ENCODE measurements at places on chromosomes 4 and X.

DNA sequence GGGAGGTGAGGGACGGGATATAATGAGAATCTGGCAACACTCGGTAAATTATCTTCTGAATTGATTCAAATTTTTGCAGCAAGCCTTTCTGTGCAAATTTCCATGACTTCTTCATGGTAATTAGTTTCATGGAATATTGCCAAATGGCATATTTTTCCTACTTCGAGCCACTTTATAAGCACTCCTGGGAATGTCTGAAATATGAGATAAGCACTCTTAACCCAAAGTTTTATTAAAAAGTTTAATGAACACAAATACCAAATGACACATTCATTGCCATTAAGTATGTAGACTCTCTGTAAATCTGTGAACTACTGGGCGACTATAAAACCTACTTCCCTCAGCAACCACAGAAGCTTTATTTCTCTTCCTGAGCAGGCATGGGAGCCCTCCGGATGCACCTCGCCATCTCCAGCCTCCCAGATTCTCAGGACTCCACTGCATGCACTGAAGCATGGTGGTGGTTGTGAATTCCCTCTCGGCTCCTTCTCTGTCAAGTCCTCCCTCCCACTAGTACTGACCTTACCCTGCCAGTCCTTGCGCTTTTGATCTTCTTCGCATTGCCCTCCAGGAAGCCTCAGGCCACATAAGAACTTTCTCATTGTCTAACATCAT is 154.4 kb upstream of the RPL34 start:
- no peak for DNase-seq

- no peak for DNase-seq
Observed at GRCh38 chr4:181083757-181084361, 1159.3 kb upstream of the TENM3 start.

DNA sequence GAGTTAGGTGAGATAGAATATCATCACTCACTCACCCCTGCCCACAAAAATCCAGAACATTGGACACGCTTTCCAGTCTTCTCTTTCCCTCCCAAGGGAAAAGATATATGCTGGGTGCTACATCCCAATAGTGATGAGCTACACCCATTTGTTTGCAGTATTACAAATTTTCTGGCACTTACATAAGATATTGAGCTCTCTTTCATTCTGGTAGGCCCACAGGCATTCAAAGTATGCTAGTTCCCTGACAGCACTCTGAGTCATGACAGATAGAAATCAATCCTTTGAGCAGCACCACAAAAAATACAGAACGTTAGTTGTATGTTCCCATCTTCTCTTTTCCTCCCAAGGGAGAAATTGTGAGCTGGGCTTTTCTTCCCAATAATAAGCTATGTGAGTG is 477.6 kb upstream of the GRID2 start:
- DNase-seq, result no peak

DNA sequence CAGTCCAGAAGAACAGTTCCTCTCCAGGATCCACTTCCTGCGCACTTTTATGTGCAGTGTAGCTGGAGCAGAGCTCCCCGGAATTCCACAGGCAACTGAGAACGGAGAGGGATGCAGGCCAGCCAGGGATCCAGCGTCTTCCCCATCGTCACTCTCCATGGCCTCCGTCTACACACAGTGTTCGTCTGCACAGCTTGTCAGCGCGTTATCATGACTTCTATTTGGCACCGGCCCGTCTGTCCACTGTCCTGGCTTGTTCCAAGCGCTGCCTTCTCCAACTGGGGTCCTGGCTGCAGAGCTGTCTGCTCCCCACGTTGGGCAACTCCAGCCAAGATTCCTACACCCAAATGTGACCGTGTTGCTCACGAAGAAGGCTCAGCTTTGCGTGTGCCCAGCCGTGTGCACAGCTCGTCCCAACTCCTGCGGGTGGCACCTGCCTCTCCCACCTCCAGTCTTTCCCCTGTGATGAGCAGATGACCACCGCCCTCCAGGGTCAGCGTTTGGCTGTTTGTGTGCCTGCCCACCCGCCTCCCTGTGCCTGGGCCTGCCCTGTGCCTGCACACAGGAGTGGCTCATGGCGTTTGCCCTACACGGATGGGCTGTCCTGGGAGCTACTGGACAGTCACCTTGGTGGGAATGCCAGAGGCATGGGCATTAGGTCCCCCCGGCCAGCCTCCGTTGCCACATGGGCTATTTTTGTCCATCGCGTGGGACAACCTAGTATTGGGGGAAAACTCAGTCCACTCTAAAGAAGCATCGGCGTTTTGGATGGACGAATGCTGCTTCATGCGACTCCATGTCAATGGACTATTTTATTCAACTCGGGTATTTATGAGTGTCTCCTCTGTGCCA is 2.2 kb upstream of the CTBP1 start:
- DNase-seq, result no peak

GRCh38 chr4:109649872-109650271 is 53.4 kb downstream of the CASP6 start:
- DNase-seq, result no peak

DNA sequence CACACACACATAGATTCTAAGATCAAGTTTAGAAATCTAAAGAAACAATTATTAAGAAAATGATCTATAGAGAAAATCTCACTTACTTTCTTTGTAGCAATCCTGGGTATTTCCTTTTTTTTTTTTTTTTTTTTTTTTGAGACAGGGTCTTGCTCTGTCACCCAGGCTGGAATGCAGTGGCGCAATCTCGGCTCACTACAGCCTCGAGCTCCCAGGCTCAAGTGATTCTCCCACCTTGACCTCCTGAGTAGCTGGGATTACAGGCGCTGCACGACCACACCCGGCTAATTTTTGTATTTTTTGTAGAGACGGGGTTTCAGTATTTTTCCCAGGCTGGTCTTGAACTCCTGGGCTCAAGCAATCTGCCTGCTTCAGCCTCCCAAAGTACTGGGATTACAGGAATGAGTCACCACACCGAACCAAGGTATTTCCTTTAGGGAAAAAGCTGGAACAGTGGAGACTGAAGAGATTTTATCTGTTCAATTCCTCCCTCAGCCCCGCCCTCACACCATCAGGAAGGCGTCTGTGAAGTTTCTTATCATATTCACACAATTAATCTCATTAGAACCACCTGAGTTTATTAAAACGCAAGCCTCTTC is at the start of gene TRIML2:
Gene TRIML2, minus strand, starts transcription at position 447 of the 599 bp plus-strand sequence. CDS start 4,235 bp downstream, outside the sequence.
- DNase-seq, result no peak

- no peak for DNase-seq
Observed at GRCh38 chr4:154029171-154029570, 240.3 kb upstream of the SFRP2 start.

DNA sequence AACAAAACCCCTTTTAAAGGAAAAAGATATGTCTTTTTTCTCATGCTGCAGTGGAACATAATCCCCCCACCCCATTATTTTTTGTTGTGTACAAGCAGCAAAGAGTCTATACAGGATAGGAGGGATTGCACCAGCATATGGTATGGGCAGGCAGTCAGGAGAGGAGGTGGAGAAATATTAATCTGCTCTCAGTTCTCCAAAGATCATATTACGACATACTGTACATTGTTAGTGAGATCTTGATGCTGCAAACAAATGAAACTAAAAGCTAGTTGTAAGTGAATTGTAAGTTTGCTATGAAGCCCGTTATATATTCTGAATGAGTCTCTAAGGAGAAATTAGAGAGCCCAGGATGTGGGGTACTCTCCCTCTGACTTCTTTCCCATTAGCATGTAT is 75.3 kb downstream of the RAPGEF2 start:
- no peak for DNase-seq

DNA sequence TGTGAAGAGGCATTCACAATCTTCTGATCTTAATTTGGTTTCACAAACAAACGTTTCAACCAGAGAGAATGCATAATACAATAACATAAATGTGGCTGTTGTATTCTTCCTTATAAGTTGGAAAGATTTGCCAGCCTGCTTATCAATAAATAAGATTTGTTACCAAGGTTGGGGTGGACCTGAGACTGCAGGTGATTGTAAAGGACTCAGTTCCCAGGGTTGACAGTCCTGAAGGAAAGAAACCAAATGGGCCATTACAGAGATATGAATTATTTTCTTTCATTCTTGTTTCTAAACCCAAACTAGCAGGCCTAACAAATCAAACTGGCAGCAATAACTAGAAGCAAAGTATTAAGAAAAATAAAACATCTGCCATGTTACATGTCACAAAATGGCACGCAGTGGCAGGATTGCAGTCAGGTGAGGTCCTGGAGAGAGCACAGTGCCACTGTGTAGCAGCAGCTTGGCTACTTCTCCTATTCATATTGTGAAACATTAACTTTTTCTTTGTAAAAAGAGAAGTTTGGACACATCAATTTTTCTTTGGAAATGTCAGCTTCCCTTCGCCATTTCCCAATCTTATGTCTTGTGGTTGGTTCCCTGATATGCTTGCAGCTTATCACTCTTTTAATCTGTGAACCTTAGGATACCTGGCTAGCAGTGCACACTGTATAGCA is 133.8 kb upstream of the EMCN start:
- DNase-seq, result no peak

- DNase-seq, result no peak
Observed at GRCh38 chr4:86493460-86493859, 100.7 kb upstream of the PTPN13 start.

GRCh38 chrX:85288992-85289723 is 45.4 kb downstream of the ZNF711 start:
- DNase-seq, result no peak

DNA sequence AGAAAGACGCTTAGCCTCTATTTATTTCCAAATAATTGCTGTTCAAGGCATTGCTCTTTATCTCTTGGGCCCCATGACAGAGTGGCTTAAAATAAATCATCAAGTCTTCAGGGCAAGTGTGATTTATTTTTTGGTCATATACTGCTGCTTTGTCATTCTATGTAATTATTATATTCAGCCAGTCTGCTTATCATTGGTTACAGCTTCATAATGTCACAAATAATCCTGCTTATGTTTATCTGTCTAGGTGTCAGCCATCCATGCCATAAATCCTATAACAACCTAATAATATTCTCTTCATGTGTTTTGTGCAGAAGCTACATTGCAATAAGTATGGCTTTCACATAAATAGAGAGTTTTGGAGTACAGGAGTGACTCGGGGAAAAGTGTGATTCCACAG is 41.0 kb downstream of the HHIP start:
- DNase-seq, result no peak

GRCh38 chrX:23403849-23404248 is 69.2 kb downstream of the PTCHD1 start:
- DNase-seq, result no peak

GRCh38 chrX:124940531-124940930 is 379.1 kb upstream of the TEX13C start:
- DNase-seq, result no peak
